ENCODE measurements at places on chromosomes 16 and 17.

DNA sequence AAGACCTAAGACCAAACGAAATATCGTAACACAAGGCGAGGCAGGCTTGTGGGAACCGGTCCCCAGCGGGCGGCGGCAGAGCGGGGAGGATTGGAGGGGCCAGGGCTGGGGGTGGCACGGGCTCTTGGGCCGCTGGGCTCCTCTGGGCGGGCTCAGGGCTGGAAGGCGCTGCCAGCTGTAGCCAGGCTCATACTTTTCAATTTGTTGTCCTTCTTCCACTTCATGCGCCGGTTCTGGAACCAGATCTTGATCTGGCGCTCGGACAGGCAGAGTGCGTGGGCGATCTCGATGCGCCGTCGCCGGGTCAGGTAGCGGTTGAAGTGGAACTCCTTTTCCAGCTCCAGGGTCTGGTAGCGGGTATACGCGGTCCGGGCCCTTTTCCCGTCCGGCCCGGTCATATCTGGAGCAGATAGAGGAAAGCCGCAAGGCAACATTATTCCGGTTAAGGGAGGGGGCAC lies 1.5 kb downstream of the HOXB5 start:
- peak; percentile 18 for DNase-seq

GRCh38 chr17:29341726-29342125 lies 47.8 kb upstream of the NUFIP2 start:
- DNase-seq: no peak

- no peak for DNase-seq
Observed at GRCh38 chr17:72982680-72983079, 109.8 kb downstream of the SLC39A11 start.

DNA sequence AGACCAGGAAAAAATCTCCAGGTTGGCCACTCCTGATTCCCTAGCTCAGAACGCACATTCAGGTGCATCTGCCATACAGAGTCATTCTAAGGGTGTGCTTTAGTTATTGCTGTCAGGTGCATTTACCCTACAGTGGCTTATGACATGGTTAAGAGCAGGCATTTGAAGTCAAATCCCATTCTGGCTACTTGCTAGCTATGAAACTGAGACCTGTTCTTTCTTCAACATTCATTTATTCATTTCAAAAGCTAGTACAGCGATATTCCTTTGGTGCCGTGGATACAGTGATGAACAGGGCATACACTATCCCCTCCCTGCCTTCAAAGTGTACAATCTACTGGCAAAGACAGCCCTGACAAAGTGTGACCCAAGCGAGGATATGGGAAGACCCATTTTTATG lies 508.3 kb downstream of the NPIPA7 start:
- no peak for DNase-seq

GRCh38 chr16:64745258-64745930 lies 376.5 kb downstream of the CDH11 start:
- DNase-seq: no peak

GRCh38 chr16:79716645-79717332 lies 116.3 kb upstream of the MAF start:
- DNase-seq: no peak

DNA sequence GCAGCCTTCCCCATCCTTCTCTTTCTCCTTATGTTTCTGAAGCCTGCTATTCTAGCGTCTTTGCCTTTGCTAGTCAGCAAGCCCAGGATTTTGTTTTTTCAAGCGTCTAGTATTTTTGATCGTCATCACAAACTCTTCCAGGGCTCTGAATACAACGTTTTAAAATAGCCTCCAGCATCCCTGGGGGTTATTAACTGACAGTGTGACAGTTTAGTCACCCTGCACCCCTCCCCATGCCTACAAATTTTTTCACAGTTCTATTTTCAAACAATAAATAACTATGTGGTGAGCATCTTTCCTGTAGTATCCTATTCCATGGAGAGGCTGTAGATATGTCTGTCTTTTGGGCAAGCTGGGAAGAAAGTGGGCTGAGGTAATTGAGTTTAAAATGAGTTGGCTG lies 280.9 kb downstream of the MAP2K4 start:
- no peak for DNase-seq

All from erythroblast (primary cell).